Stimulated activated CD8-positive, alpha-beta memory T cell treated with anti-CD3 and anti-CD28 coated beads, Interleukin-7, amount 100 ng/mL, for 1 hour (primary cell): ENCODE measurements at places on chromosomes 3 and 15.

DNA sequence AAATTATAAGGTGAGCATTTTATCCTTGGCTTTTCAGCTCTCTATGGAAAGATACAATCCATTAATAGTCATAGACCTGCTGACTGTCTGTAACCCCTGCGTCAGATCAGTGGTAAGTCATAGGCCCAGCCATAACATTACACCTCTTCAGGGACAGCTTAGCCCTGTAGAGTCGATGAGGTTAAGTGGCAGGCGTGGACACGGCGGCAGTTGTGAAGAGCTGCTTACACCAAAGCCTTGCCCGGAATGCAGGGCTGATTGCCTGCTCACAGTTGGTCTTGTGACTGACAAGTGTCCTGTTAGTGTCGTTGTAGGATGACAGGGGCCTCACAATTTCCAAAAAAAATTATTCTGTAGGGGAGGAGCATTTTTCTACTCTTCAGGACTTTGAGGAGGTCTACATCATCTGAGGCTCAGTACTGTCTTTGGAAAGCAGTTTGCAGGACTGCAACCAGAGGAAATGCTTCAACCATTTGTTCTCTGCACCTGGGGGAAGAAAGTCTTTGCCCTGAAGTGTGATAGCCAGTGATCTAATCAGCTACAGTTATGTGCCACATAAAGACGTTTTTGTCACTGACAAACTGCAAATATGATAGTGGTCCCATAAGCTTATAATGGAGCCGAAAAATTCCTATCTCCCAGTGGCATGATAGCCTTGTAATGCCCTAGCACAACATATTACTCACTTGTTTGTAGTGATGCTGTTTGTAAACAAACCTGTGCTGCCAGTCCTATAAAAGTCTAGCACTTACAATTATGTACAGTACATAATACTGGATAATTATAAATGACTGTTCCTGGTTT, 14.9 kb upstream of the SELENOT start:
- DNase-seq = no peak

GRCh38 chr3:46187341-46187700, 20.8 kb downstream of the CCR1 start:
- DNase-seq = no peak

DNA sequence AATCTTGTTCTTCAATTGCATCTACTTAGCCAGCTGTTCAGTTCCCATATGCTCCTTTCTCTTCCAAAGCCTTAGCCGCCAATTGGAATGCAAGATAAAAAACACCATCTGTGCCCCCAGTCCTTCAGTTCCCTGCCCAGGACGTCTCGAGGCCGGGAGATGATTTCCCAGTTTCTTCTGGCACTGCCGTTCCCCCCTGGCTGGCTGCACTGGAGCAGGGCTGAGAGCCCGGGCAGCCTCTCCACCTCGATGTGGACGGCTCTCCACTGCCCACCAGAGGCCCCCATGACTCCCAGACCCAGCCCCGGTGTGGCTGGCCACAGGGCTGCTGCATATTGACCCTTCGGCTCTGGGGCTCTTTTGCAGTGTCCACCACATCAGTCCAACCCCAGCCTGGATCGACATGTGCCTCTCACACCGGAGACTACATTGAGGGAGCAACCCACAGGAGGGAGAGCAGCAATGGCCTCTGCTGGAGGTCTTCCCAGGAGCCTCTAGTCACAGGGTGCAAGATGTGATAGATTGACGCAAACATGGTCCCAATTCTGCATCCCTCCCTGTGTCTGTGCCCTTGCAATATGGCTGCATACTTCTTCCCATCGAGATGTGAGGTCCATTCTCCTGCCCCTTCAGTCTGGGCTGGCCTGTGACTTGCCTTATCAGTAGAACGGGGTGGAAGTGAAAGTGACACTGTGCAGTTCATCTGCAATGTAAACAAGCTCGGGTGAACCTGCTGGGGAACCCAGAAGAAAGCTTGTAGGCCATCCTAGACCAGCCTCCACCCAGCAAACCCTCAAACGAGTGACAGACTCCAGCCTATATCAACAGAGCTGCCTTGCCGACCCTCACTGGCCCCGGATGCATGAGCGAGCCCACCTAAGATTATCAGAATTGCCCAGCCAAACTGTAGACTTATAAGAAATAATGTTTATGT, 52.3 kb upstream of the PRR20G start:
- DNase-seq = no peak

GRCh38 chr15:59360896-59361295, 11.8 kb downstream of the MYO1E start:
- DNase-seq = no peak

- DNase-seq = no peak
These were observed 108.2 kb downstream of the ULK4 start for GRCh38 chr3:41853540-41854196.

GRCh38 chr3:132343018-132343612, 25.9 kb downstream of the ACP3 start:
- no peak for DNase-seq

GRCh38 chr15:71921191-71921590, 110.8 kb downstream of the NR2E3 start:
- DNase-seq = no peak

DNA sequence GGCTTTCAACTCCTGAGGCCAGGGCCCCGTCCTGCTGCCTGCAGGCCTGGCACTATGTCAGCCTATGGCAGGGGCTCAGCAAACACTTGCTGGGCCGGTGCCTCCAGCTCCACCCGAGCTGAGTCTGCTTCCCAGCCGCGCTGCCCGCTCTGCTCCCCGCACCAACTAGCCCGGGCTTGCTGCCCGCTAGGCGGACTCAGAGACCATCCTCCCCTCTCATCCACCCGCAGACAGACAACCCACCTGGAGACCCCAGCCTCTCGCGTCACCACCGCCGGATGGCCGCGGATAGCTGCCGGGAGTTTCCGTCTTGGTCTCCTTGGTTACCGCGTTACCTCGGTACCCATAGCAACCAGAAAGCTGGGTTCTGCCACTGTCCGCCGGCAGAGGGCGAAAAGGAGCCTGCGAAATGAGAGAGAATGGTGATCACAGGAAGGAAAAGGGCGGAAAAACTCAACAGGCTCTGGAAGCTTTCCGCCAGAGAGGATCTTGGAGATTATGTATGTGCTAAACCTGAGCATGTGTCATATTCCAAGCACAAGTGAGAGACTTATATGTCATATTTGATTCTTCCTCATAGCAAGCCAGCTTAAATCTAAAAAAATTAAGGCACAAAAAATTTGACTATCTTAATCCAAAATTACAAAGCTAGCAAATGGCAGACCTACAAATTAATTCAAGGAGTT, at the start of gene ZBBX:
Gene ZBBX, minus strand, starts transcription at position 294 of the 686 bp plus-strand sequence. CDS start 7,396 bp downstream, outside the sequence.
- DNase-seq = peak; percentile 64

DNA sequence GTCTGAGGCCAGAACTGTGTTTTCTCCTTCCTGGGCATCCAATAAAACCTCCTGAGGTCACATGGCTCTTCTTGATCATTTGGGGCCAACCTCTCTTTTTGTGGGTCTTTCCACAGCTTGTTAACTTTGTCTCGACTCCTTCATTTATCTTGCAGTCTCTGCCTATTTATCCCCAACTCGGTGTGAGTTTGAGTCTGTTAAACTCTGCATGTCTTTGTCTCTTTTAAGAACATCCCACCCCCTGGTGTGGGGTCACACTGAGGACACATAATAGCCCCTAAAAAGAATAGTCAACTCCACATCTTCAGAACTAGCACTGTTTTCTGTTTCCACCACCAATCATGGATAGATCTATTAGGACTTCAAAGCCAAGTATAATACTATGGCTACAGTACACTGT, 187.2 kb downstream of the TLE3 start:
- no peak for DNase-seq
